ENCODE measurements at places on chromosomes 3 and 15.

GRCh38 chr3:71356265-71356664 is 227.3 kb downstream of the FOXP1 start:
- no peak for DNase-seq

- DNase-seq = no peak
Observed at GRCh38 chr3:112364291-112364690, 31.3 kb downstream of the CD200 start.

DNA sequence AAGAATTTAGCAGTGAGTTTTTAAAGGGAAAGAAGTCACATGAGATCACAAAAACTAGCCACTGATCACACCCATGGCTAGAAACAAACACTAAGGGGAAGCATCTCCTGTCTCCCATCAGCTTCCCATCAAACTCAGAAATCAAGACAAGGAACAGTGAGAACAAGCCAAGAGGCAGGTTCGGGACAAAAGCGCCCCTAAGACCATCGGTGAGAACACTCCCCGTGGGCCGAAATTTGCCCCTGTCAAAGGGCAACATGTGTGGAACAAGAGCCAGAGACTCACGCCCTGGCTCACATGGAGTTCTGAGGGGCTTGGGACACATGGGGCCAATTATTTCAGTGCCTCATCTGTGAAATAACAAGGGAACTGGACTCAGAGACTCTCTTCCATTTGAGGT is 49.1 kb downstream of the LRIG1 start:
- DNase-seq = no peak

- no peak for DNase-seq
Observed at GRCh38 chr15:70180186-70180875, 82.6 kb upstream of the TLE3 start.

- no peak for DNase-seq
Observed at GRCh38 chr15:92770641-92771040, 115.1 kb upstream of the FAM174B start.

DNA sequence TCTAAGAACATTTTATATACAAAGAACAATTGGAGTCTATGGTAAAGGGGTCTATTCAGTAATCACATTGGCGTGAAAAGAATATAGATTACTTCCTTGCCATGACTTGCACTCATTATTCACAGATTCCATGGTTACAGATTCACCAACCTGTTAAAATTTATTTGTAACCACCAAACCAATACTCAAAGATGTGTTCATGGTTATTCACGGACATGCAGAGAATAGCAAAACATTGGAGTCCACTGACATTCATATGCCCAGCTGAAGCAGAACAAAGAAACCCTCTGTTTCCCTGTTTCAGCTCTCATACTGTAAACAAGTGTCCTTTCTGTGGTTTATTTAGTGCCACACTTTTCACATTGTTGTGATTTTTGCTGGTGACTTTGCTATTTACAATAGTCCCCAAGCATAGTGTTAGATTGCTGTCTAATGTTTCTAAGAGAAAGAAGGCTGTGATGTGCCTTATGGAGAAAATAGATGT is 185.8 kb upstream of the TTC14 start:
- DNase-seq = no peak

DNA sequence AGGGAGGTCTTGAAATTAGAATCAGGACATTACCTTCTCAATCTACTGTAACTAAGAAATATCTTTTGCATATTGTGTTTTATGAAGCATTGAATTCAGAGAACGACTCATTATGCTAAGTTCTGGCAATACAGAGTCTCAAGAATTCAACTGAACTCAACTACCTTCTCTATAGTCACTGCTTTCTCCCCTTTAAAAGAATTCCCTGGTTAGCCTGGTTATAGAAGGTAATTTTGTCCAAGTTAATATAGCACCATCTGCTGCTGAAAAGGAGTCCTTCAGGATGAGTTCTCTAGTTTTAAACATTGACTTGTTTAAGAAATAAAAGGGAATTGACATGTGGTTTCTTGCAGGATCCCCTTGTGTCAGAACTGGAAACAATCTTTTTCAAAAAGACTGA is 60.2 kb downstream of the IL16 start:
- no peak for DNase-seq

Data from NCI-H1048 (cell line).